Stomach (tissue), 19 donors: ENCODE measurements at places on chromosomes 4 and X. TPM values are rescaled to one million over a fixed set of nuclear protein-coding genes. Genes with fewer than 3 reads are reported as not detected.

The FAM184B gene
- total RNA-seq: not detected

DNA sequence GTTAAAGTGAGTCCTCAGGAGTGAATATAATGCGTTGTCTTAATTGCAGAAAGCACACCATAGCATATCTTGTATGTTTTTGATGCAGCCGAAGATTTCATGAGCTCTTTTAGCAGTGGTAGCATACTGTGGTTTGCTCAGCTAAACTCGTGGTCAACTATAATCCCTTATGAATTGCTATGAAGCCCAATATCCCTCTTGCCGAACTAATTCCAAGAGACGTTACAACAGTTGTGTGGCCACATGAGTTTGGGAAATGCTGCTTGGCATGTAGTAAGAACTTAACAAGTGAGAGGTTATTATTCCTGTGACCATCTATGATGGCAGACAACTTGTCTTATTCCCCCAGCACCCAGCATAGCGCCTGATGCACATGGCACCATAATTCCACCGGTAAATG is 30.7 kb downstream of the SYAP1 start:
- no peak for DNase-seq
- H3K27me3 ChIP-seq: no peaks in the 10 kb centered on the region
- H3K36me3 ChIP-seq: peaks cover 72% of the 10 kb centered on the region

DNA sequence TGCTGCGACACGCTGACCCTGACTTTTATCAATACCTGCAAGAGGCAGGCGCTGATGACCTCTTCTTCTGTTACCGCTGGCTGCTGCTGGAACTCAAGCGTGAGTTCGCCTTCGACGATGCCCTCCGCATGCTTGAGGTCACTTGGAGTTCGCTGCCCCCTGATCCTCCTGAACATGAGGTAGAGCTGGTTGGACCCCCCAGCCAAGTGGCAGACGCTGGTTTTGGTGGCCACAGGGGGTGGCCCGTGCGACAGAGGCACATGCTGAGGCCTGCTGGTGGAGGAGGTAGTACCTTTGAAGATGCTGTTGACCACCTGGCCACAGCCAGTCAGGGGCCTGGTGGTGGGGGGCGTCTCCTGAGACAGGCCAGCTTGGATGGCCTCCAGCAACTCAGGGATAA is 14.2 kb upstream of the RBM3 start:
- no peak overlapping the region for H3K27ac ChIP-seq
- H3K36me3 ChIP-seq: peaks cover 60% of the 10 kb centered on the region
- DNase-seq: no peak
- no peaks in the 10 kb centered on the region for H3K4me1 ChIP-seq
- no peaks in the 10 kb centered on the region for H3K27me3 ChIP-seq

GRCh38 chr4:2744576-2745270 is 11.4 kb downstream of the TNIP2 start:
- no peak for DNase-seq
- H3K4me1 ChIP-seq: peaks cover 16% of the 10 kb centered on the region

DNA sequence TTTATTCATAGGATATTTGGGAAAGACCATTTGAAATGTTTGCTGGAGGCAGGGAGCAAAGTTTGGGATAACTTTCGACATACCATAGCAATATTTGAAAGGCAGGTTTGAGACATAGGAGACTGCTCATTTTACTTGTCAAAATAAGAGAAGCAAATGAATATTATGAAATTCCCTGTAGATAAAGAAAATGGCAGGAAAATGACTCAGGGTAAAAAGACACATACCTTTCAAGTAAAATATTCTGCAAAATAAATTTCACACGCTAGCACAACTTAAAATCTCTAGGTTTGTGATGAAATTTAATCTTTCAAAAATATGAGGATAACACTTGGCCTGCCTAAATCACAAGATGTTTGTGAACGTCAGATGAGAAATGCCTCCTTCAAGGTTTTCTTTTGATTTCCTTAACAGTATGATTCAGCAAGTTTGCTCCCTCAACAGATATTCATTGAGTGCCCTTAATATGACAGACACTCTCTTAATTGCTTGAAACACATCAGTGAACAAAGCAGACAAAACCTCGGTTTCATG is 6.6 kb downstream of the TMEM156 start:
- H3K4me1 ChIP-seq: no peaks in the 10 kb centered on the region
- DNase-seq: no peak
- no peak overlapping the region for H3K27ac ChIP-seq
- no peaks in the 10 kb centered on the region for H3K36me3 ChIP-seq
- no peak overlapping the region for H3K4me3 ChIP-seq
